CD4-positive, alpha-beta T cell treated with Interleukin-2 at 100 ng/mL for 4 hours (primary cell): ENCODE measurements at places on chromosomes 3 and 15.

DNA sequence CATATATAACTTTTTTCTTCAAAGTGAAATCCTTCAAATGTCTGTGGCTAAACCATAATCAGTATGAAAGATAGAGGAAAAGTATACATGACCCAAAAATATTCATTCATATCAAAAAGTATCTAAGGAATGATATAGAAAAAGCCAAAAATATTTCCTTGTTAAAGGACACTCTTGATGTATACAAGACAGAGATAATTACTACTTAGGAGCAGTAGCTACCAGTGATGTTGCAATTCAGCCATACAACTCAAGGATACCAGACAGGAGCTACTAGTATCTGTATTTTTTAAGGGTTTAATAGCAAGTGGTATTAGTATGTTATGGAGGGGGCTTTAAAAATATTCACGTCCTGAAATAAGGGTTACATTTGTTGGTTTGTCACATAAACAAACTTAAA is 37.0 kb downstream of the FBXL22 start:
- DNase-seq: no peak

- no peak for DNase-seq
Measured at GRCh38 chr15:58458076-58458475, 26.3 kb downstream of the LIPC start.

DNA sequence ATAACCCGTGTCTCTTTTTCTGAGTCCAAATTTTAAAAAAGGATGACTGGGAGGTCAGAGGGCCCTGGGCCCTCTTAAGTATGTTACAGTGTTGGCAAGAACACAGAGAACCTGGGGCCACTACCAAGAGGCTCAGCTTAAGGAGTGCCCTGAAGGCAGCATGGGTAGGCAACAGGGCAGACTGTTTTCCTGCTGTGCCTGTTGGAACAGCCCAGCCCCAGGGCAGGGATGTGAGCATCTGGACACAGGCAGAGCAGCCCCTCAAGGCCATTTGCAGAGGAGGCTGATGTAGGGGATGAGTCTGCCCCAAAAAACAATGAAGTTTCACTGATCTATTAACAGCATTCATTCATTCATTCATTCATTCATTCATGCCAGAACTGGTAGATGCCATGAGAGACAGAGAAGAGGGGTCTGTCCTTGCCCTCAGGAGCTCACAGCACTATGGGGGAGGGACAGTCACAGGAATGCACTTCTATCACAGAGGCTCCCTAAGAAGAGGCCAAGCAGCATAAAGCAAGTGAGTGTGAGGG is 2.2 kb upstream of the LTF start:
- no peak for DNase-seq

DNA sequence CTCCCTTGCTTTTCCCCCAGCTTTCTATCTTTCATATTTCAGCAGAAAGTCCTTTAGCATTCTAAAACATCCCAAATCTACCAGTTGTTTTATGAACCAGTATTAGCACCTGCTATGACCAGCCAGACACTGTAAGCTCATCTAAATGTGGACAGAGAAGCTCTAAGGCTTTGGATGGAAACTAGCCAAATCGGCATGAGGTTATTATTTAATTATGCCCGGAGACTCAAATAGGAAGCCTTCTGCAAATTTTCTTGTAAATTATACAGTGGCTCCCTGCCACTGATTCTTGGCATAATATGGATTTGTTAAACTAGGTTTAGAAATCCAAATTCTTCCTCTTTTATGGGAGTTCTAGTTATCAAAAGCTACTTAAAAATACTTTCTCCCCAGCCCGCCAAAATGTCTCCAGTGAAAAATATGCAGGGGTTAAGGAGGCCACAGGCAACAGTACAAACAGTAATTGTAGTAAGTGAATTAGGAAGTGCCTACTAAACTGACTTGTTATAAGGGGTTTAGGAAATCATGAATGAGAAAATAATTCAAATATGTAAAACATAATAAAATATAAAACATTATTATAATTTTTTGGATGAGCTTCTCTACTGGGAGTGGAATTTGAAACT is 15.4 kb downstream of the MYH15 start:
- no peak for DNase-seq

- no peak for DNase-seq
Measured at GRCh38 chr15:44208956-44209355, 13.9 kb upstream of the FRMD5 start.

DNA sequence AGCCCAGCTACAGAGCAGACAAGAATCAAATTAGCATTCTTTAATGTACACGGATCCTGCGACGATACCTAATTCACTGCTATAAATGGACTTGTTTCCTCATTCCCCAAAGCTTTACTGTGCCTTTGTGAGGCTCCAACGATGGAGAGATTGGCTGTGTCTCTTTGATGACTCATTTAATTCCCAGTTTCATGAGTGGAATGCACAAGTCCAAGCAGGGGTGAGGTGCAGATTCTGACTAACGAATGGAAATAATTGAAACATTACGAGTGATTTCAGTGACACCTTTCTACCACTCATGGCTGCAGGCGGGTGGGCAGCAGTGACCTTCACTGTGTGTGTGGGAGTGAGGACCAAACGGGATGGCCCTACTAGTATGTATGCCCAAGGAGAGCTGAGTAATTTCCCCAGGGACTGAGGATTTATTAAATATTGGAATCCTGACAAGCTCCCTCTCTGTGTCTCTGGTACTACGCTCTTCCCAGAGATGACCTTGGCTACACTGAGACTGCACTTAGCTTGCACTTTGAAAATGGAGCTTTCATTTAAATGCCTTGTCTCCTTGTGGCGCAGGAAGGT is 156.7 kb downstream of the CACNA2D3 start:
- DNase-seq: no peak

- DNase-seq: no peak
Measured at GRCh38 chr3:98971169-98971681, 69.7 kb upstream of the DCBLD2 start.

DNA sequence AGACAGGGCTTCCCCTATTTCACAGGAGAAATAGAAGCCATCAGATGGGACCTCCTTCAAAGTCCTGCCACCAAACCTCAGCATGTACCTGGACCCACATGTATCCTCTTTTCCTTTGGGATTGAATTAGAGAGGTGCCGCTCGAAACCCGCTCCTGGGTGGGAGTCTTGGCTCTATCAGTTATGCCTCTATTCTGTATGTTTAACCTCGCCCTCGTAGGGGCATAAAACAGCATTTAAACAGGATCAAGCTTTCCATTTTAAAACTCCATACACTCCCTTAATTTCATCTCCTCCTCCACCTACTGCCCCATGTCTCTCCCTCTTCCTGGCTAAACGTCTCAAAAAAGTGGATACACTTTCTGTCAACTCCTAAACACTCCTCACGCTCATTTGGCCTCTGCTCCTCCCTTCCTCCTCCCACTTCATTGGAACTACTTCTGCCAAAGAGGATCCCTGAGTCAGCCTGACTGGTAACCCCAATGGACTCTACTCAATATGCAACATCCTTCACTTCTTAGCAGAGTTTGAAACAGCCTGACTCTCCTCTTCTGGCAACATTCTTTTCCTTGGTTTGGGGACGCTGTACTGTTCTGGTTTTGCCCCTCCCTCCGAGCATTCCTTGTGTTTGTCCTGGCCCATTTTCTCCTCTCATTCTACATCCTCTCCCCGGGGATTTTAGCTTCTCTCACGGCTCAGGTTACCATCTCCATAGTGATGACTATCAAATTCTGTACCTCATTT is 23.0 kb upstream of the MUC20 start:
- DNase-seq: no peak

GRCh38 chr3:16174976-16175901 is 759 bp downstream of the GALNT15 start:
- DNase-seq: no peak

- DNase-seq: no peak
Measured at GRCh38 chr15:29442532-29442931, 172.9 kb upstream of the NSMCE3 start.

DNA sequence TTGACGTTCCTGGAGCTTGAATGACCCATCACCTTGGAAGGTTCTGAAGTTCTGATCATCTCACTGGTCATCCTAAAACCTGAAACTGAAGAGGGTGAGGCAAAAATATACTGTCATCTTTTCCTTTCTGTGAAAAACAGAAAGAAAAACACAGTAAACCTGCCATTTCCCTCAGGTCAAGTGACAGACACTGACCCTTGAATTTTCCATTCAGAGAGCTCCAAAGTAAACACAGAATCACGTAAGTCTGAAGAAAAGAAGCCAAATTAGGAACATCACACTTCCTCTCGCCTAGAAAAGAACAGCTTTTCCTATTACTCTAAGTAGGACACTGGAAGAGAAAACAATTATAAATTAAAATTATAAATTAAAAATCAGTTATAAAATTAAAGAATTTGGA is 78.7 kb upstream of the TGFBR2 start:
- DNase-seq: no peak

GRCh38 chr3:28114893-28115292 is 126.5 kb upstream of the CMC1 start:
- no peak for DNase-seq

GRCh38 chr3:57140894-57141293 is 24.3 kb downstream of the IL17RD start:
- DNase-seq: no peak
